Ovary (tissue), 10 donors: ENCODE measurements at places on chromosomes 12 and 14.

- no peak for DNase-seq
These were observed 2.3 kb upstream of the GLIPR1 start for GRCh38 chr12:75478116-75478794.

DNA sequence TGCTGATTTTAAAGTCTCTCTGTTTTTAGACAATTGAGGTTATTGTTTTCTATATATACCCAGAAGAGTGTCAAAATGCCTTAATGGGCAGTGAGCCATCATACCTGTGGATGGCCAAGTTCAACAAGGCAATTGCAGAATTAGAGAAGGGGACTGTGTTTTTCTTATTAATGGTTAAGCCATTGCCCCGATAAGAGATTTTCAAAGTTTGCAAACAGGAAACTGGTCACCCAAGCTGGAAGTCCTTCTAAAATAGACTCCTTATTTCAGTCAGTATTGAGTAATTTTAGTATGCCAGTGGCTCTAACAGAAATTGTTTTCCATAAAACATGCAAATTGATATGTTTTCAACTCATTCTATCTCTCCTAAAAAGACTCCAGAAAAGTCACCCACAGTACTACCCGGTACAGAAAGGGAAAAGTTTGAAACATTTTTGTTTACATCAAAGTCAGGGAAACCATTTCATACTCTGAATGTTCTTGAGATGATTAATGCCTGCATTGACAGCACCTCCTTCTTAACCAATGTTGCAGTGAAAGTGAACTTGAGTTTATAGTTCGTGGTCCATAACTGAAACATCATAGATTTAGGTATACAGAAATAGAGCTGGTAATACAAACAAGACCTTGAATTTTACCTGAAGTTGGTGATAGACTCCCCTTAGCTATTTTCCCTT lies 191.1 kb downstream of the TMX1 start:
- no peak for DNase-seq

- no peak for DNase-seq
These were observed 702.3 kb downstream of the TMEM121 start for GRCh38 chr14:106228541-106229158.

DNA sequence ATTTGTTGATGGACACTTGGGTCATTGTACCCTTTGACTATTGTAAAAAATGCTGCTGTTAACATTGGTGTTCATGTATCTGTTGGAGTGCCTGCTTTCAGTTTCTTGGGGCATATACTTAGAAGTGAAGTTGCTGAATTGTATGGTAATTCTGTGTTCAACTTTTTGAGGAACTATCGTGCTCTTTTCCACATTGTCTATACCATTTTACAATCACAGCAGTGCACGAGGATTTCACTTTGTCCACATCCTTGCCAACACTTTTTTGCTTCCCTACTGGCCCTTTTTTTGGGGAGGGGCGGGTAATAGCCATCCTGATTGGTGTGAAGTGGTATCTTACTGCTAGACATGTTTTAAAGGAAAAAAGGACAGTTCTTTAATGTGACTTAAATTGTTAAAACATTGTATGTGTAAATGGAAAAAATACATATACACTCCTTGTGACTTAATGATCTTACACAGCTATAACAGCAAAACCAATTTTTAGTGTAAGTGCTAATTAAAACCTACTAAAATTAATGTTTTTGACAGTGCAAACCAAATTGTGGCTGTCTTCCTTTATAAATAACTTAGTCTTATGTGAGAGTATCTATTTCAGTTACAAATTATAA lies 52.7 kb downstream of the WNK1 start:
- DNase-seq, result no peak

DNA sequence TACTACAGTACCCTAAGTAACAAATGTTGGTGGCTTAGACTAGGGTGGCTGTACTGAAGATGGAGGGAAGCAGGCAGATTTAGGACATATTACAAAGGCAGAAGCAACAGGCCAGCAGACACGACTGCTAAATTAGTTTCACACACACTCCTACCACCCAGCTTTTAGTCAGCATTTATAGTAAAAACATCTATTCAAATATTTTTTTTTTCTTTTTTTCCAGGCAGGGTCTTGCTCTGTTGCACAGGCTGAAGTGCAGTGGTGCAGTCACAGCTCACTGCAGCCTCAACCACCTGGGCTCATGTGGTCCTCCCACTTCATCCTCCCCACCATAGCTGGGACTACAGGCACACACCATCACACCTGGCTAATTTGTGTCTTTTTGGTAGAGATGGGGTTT lies 72.9 kb downstream of the CDK17 start:
- no peak for DNase-seq

GRCh38 chr12:19230299-19230866 lies 100.8 kb downstream of the PLEKHA5 start:
- DNase-seq, result peak; percentile 26

DNA sequence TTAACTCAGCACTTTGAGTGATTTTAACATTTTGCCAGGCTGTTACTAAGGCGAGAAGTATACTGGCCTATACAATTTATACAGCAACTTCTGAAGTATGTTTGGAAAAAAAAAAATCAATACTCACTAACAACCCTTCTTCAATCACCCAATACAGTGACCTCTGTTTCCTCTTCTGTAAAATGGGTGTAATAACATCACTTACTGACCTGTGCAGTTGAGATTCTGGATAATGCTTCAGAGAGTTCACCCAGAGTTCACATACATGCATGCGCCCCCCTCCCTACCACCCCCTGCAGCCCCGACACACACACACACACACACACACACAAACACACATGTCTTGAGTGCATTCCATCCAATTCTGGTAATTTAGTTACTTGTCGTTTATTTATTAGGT lies 9.1 kb downstream of the PAH start:
- no peak for DNase-seq

DNA sequence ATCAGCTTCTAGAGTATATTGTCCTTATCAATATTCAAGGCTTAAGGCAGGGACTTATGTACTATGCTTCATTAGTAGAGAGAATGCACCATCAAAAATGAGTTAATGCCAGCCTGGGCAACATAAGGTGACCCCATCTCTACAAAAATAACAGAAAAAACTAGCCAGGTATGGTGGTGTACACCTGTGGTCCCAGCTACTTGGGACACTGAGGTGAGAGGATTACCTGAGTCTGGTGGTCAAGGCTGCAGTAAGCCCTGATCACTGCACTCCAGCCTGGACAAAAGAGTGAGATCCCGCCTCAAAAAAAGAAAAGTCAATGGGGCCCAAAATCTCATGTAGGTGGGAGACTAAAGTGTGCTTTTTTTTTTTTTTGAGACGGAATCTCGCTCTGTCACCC lies 8.8 kb downstream of the PPP4R3A start:
- no peak for DNase-seq

DNA sequence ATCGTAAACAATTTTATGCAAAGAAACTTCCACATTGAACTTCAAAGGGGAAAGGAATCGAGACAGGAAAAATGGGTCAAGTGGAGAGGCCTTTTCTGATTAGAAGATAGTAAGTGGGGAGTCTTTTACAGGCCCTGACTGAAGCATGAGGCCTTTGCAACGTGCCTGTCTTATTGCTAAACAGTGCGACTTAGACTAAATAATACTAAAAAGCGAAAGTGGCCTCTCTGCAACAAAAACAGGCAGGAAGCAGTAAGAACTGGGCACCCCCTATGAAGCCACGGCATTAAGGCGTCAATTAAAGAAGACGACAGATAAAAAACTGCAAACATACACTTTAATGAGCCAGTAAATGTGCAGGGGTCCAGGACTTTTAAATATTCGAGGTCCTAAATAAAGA lies 283.4 kb upstream of the GRIP1 start:
- no peak for DNase-seq

DNA sequence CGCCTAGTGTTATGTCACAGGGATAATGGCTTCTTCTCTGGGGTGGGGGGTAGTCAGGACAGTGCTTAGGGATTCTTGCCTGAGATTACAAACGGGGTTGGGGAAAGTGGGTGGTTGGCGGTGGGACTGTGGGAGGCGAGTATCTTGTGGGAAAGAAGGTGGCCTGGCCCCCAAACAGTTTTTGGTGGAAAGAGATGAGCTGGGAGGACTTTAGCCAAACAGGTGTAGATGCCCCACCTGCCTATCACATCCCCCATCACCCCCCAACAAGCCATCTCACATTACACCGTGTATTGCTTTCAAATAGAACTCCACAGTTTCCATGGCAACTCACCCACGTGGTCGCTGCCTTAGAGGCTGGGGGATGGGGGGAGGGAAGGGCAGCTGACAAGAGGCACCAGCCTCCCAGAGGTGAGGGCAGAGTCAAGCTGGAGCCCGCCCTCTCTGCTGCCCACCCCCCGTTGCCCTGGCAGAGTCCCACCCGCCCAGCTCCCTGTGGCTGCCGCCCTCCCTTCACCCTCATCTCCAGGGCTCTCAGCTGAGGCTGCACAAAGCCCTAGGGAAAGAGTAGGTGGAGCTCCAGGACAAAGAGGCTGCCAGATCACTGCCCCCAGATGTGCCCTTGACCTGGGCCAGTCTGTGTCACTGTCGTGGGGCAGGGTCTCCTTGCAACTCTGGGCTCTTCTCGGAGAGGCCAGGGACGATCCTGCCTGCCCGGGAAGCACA lies 98.3 kb downstream of the LRRC74A start:
- DNase-seq, result no peak

- DNase-seq, result no peak
These were observed 17.7 kb downstream of the DNAL1 start for GRCh38 chr14:73662487-73662943.

DNA sequence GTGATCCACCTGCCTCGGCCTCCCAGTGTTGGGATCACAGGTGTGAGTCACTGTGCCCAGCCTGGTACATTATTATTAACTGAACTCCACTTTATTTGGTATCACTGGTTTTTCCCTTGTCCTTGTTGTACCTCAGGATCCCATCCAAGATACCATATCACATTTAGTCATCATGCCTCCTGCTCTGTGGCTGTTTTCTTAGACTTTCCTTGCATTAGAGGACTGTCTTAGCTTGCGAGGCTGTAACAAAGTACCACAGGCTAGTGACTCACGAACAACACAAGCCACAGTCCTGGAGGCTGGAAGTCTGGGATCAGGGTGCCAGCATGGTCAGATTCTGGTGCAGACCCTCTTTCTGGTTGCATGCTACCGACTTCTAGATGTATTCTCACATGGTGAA lies 12.2 kb downstream of the KLC1 start:
- no peak for DNase-seq

GRCh38 chr14:21299562-21300130 lies 19.8 kb downstream of the RPGRIP1 start:
- DNase-seq, result no peak

DNA sequence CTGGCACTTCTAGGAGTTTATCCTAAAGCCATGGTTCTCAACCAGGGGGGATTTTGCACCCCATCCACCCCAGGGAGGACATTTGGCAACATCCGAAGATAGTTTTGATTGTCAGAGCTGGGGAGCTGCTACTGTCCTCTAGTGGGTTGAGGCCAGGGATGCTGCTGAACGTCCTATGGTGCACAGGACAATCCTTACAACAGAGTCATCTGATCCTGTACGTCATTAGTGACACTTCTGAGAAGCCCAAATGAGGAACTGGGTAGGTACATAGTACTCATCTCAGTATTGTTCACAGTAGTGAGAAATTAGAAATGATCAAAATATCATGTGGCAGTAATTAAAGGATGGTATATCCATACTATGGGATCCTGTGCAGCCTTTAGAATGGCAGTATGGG lies 185.1 kb downstream of the CHST11 start:
- no peak for DNase-seq

DNA sequence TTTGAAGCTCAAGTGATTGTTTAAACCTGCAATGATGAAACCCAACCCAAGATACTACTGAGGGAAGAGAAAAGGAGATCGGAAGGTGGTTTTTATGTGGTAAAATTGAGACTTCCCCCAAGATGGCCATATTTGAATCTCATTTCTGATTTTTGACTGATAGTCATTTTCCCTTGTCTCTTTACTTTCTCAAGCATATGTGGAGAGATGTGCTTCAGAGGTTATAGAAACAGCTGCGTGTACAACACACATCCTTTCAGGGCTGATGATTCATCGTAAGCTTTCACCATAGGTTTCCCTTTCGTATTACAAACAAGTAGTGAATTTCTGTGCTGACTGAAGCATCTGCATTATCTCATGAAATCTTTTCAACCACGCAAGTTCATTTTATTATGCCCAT lies 276.2 kb downstream of the EMP1 start:
- DNase-seq, result no peak

- no peak for DNase-seq
These were observed 423.4 kb downstream of the ZFP36L1 start for GRCh38 chr14:68369281-68370056.

DNA sequence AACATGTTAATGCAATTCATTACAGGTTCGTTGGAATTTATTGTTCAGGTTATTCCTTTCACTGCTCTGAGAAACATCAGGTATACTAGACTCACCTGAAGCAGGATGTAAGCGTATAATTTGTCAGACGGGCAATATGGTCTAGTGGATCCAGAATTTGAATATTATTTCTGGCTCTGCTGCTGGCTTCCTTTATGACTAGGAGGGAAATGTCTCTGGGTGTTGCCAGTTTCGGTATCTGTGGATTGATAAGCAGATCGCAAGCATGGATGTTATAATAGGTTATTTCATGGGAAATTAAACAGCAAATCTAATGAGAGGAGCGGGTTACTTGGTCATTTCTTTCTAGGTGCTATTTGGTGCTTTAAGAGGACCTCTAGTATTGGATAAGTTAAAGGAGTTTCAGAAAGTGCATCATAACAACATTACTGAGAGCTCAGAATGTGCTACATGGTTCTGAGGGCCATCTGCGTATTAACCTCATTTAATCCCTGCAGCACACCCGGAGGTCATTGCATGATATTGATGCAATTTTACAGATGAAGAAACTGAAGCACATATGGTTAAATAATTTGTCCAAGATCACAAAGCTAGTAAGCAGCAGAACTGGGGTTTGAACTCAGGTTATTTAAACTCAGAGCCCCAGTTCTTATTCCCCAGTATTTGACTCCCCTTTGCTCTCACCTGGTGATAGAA lies 47.3 kb upstream of the BCAT1 start:
- no peak for DNase-seq

- DNase-seq, result no peak
These were observed 7.3 kb upstream of the FAM234B start for GRCh38 chr12:13036881-13037280.

GRCh38 chr12:108577458-108577857 lies 15.1 kb downstream of the ISCU start:
- no peak for DNase-seq

DNA sequence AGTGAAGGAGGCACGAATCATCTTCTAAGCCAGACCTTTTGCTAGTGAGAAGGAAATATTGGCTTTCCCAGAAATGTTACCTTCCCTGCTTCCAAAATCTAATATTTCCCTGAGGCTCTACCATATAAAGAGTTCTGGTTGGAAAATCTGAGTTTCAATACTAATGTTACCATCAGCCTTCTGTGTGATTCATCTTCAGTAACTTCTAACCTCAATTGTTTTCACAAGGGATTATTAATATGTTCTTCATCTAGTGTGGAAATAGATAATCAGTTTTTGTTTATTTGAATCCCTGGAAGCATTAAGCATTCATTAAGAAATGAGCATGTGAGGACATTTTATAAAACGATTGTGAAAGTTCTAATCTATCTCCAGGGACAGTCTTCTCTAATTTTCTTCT lies 720.9 kb downstream of the AACS start:
- no peak for DNase-seq

GRCh38 chr14:67574806-67575205 lies 25.3 kb downstream of the PIGH start:
- no peak for DNase-seq

GRCh38 chr14:52755607-52756316 lies 25.8 kb downstream of the STYX start:
- no peak for DNase-seq
